ENCODE measurements at places on chromosomes 2 and 18. TPM values are rescaled to one million over a fixed set of nuclear protein-coding genes. Genes with fewer than 3 reads are reported as not detected.

Gene ADCYAP1
- total RNA-seq: not detected

Gene EFR3B
- total RNA-seq: 2.4 TPM

Gene RNF25
- total RNA-seq: 33.4 TPM

DNA sequence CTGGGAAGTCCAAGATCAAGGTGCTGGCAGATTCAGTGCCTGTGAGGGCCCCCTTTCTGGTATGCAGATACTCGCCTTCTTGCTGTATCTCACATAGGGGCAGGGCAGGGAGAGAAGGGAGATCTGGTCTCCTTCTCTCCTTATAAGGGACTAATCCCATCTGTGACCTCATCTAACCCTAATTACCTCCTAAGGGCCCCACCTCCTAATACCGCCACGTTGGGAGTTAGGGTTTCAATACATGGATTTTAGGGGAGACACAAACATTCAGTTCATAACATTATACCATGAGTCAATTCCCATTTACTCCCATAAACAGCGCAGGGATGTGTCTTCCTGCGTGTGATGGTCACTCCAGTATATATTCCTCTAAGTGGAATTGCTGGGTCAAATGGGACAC is 73.8 kb upstream of the TXNDC2 start:
- no peak overlapping the region for H3K27ac ChIP-seq
- DNase-seq: no peak
- peaks cover 57% of the 10 kb centered on the region for H3K4me1 ChIP-seq
- peaks cover 3% of the 10 kb centered on the region for H3K36me3 ChIP-seq
- H3K27me3 ChIP-seq: no peaks in the 10 kb centered on the region

Gene LYG2
- not detected for total RNA-seq

GRCh38 chr2:240522406-240522805 is 35.4 kb downstream of the ANKMY1 start:
- DNase-seq: no peak
- H3K27me3 ChIP-seq: no peaks in the 10 kb centered on the region
- no peak overlapping the region for H3K27ac ChIP-seq
- H3K4me3 ChIP-seq: no peak overlapping the region
- peaks cover 39% of the 10 kb centered on the region for H3K36me3 ChIP-seq

GRCh38 chr2:203685081-203685621 is 21.3 kb upstream of the CD28 start:
- H3K36me3 ChIP-seq: no peaks in the 10 kb centered on the region
- no peak overlapping the region for H3K4me3 ChIP-seq
- peak overlapping the region; percentile 94 for H3K27ac ChIP-seq
- DNase-seq: no peak
- peaks cover 93% of the 10 kb centered on the region for H3K4me1 ChIP-seq
- H3K27me3 ChIP-seq: no peaks in the 10 kb centered on the region

Gene TET3
- total RNA-seq: 32.2 TPM

Gene LRRTM4
- total RNA-seq: not detected

GRCh38 chr2:39954346-39954745 is 175.3 kb upstream of the THUMPD2 start:
- peaks cover 13% of the 10 kb centered on the region for H3K4me1 ChIP-seq
- DNase-seq: no peak
- H3K4me3 ChIP-seq: no peak overlapping the region
- H3K36me3 ChIP-seq: peaks cover 2% of the 10 kb centered on the region
- no peak overlapping the region for H3K27ac ChIP-seq

DNA sequence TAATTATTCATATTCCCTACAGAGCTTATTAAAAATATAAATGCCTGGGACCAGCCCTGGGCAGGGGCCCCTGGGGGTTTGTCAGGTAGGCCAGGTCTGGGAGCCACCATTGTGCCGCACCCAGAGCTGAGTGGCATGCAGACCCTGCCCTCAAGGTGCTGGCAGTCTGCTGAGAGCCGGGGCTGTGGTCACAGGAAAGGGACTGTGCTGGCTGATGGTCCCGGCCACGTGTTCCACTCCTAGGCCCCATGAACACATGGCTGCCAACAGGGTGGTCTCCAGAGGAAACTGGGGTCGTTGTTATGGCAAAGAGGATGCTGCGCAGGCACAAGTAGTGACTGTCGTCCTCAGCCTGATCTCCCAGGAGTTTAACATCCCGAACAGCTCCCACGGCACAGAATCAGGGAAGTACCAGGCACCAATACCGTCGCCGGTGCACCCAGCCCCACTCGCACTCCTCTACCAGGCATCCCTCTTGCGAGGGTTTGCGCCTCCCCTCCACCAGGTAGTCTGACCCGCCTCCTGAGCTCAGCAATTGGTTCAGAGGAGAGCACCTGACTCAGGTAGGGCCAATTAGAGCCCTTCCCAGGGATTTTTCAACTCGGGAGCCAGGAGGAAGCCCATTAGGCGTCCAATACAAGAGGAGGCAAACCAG is 39.2 kb upstream of the BIN1 start:
- peak overlapping the region; percentile 97 for H3K27ac ChIP-seq
- no peaks in the 10 kb centered on the region for H3K27me3 ChIP-seq
- H3K4me3 ChIP-seq: no peak overlapping the region
- H3K4me1 ChIP-seq: peaks cover 62% of the 10 kb centered on the region

DNA sequence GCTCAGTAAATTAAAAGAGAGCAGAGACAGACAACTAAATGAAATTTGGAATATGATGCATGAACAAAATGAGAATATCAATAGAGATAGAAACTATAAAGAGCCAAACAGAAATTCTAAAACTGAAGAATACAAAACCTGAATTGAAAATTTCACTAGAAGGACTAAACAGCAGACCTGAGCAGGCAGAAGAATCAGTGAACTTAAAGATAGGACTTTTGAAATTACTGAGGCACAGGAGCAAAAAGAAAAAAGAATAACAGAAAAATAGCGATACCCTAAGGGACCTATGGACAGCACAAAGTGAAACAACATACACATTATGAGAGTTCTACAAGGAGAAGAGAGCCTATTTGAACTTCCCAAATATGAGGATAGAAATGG is 41.6 kb downstream of the UNC50 start:
- no peak overlapping the region for H3K27ac ChIP-seq
- H3K36me3 ChIP-seq: no peaks in the 10 kb centered on the region
- H3K27me3 ChIP-seq: no peaks in the 10 kb centered on the region
- no peak overlapping the region for H3K4me3 ChIP-seq

DNA sequence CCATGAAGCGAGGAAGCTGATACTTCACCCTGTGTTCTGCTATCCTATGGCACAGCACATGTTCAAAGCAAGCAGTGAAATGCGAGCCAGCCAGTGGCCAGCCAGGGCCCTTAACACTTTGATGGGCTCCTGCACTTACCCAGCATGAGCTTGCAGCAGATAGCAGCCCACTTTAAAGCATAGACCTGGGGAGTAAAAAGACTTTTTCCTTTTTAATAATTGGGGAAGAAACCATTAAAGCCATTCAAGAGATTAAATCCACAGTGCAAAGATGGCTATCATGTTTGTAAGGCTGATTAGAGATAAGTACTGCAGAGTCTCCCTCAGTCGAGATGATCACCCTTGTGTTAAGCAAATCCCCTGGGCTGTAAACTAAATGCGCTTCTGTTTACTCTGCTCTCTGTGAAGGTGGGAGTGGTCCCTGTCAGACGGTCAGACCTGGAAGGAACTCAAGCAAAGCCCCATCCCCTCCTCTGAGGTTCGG is 15.7 kb downstream of the CCBE1 start:
- no peak for DNase-seq
- H3K27ac ChIP-seq: no peak overlapping the region
- no peaks in the 10 kb centered on the region for H3K27me3 ChIP-seq
- H3K36me3 ChIP-seq: no peaks in the 10 kb centered on the region
- H3K4me3 ChIP-seq: no peak overlapping the region

GRCh38 chr2:63301481-63301880 is 250.9 kb downstream of the OTX1 start:
- no peak for DNase-seq
- H3K4me3 ChIP-seq: no peak overlapping the region
- H3K4me1 ChIP-seq: no peaks in the 10 kb centered on the region

Gene MYO7B
- 0.31 TPM for total RNA-seq

GRCh38 chr2:145849466-145849865 is 1329.5 kb upstream of the ZEB2 start:
- no peaks in the 10 kb centered on the region for H3K36me3 ChIP-seq
- H3K4me1 ChIP-seq: no peaks in the 10 kb centered on the region
- H3K4me3 ChIP-seq: no peak overlapping the region
- H3K27ac ChIP-seq: no peak overlapping the region
- H3K27me3 ChIP-seq: no peaks in the 10 kb centered on the region

Gene TRABD2A
- 1.2 TPM for total RNA-seq

DNA sequence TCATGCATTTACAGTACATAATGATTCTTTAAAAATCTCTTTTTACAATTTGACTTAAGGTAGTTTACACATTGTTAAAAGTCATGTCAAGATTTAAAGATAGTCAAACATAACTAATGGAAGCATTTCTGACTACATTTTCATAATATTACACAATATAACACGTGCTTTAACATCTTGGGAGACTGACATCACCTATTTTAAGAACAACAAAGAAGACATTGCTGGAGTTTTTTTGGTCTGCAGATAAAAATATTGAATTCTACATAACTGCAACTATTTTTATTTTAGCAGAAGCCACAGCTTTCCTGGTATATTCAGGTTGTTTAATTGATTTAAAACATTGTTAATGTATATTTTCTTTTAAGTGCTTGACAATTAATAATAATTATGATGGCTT is 65.7 kb downstream of the UBR3 start:
- H3K27me3 ChIP-seq: no peaks in the 10 kb centered on the region
- DNase-seq: no peak

- H3K4me3 ChIP-seq: no peak overlapping the region
- H3K27me3 ChIP-seq: no peaks in the 10 kb centered on the region
- H3K36me3 ChIP-seq: peaks cover 10% of the 10 kb centered on the region
- H3K27ac ChIP-seq: no peak overlapping the region
Observed at GRCh38 chr2:199329466-199329865, 128.3 kb downstream of the SATB2 start.

Gene DSC3
- total RNA-seq: 4.1 TPM

GRCh38 chr2:100888601-100889000 is 68.7 kb downstream of the NPAS2 start:
- no peak overlapping the region for H3K27ac ChIP-seq
- no peaks in the 10 kb centered on the region for H3K27me3 ChIP-seq
- no peak for DNase-seq
- peaks cover 26% of the 10 kb centered on the region for H3K4me1 ChIP-seq
- peaks cover 4% of the 10 kb centered on the region for H3K36me3 ChIP-seq

Gene BCL2L11
- 10.8 TPM for total RNA-seq

DNA sequence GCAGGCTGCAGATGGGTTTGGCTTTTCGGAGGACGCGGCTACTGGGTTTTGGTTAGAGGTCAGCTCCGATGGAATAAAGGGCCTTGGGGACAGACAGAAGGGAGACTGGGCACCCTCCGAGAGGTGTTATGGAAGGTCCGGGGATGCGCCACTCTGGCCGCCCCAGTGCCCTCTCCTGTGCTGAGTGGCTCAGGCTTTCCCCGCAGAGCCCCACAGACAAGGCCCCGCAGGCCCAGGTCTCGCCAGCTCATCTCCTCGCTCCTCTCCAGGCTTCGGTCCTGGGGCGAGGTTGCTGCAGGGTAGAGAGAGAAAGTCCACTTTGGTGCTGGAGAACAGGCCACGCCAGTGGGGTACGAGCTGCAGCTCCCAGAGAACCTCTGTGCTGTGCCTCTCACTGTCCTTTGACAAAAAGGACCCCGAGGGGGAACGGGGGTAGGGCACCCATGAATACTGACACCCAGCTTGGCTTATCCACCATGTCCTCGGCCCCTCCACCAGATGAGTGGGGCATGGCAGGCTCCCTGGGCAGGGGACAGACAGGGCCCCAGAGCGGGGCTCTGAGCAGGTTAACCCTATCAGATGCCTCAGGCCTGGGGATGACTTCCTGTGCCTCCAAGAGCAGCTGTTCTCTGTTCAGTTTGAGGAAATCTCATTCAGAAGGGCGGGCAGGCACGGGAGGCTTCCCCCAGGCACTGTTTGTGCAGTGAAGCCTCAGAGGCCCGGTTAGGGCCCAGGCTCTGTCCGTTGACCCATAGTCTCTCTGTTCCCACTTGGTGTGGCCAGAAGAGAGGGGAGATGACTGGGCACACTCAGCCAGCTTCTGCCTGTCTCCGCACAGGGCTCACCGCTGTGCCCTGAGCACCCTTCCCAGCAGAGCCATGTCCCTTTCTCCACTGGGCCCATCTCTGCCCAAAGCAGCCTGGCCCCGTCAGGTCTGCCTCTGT is 15.7 kb upstream of the CNNM3 start:
- H3K27me3 ChIP-seq: no peaks in the 10 kb centered on the region
- no peak for DNase-seq
- H3K4me3 ChIP-seq: no peak overlapping the region
- H3K4me1 ChIP-seq: no peaks in the 10 kb centered on the region
- no peaks in the 10 kb centered on the region for H3K36me3 ChIP-seq

Gene VAPA
- total RNA-seq: 143 TPM

DNA sequence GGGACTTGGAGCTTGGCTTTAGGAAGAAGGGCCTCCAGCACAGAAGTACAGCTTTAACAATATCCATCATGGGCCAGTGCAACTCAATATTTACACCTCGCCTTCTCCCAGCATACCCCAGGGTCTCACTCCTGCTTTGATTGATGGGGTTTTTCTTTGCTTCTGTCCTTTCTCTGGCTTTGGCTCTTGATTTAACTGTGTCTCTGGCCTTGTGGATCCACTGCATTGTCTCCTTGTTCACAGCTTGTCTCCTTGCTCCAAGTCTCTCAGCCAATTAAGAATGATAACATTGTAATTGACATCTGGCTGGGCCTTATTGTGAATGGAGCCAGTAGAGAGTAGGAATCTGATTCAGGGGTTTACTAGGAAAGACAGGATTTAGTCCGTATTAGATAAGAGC is 1019.5 kb downstream of the TMEM182 start:
- H3K36me3 ChIP-seq: no peaks in the 10 kb centered on the region
- DNase-seq: no peak
- H3K4me1 ChIP-seq: no peaks in the 10 kb centered on the region
- no peak overlapping the region for H3K4me3 ChIP-seq
- H3K27me3 ChIP-seq: no peaks in the 10 kb centered on the region

- peaks cover 10% of the 10 kb centered on the region for H3K4me1 ChIP-seq
- H3K4me3 ChIP-seq: no peak within 1 kb of the TSS
- no peak for DNase-seq
- peaks cover 78% of the 10 kb centered on the region for H3K27me3 ChIP-seq
Observed at GRCh38 chr2:119158563-119159347, at the start of gene C1QL2. TSS of gene C1QL2 (minus strand) at chr2:119158751. CDS start at chr2:119158269, 482 bp downstream.

Gene CD28
- 0.05 TPM for total RNA-seq

Gene HES6
- total RNA-seq: 16.5 TPM

- no peaks in the 10 kb centered on the region for H3K27me3 ChIP-seq
- no peak overlapping the region for H3K27ac ChIP-seq
- peaks cover 2% of the 10 kb centered on the region for H3K4me1 ChIP-seq
- H3K36me3 ChIP-seq: peaks cover 41% of the 10 kb centered on the region
- DNase-seq: no peak
Observed at GRCh38 chr2:235041221-235041917, 89.6 kb downstream of the SH3BP4 start.
